RPMI8226 (cell line): ENCODE measurements at places on chromosomes 6 and 20.

DNA sequence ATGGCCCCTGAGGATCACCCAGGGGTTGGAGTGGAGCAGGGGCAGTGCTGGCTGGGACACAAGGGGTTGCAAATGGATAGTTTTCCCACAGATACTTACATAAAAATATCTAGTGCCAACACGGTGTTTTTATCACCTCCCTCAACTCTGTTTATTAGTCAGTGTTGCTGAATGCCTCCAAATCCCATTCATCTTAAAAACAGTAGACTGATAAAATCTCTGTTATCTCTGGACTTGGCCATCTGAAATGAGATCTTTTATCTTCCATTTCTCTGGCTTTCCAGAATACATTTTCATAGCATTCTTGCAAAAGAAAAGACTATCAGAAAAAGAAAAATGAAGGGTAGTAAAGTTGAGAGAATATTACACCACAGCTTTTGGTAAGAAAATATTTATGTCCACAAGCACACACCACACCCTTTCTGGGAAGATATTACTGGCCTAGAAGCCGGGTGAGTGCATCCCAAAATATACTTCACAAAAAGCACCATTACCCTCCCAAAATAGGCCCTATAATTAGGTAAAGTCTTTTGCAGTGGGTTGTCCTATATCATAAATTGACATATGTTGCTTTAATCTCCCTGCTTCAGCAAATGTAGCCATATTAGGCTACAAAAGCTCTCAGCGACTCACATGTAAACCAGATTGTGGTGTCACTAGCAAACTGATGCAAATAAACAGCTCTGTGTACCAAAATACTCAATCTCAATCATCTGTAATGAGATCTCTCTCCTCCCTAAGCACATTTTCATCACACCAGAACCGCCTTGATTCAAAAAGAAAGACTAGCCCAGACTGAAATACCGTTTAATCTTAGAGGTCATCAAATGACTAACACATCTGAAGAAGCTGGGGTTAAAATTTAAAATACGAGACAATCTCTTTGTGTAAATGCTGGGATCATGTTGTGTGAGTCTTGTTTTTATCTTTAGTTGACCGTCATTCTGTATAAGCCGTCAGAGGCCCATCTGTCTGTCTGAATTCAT lies 96.7 kb downstream of the FYN start:
- no peak for DNase-seq

GRCh38 chr20:43472671-43473380 lies 15.1 kb downstream of the SRSF6 start:
- DNase-seq: no peak

GRCh38 chr6:15499125-15499524 lies 163.7 kb downstream of the DTNBP1 start:
- DNase-seq: no peak

- no peak for DNase-seq
Observed at GRCh38 chr6:125498606-125499005, 196.8 kb upstream of the HDDC2 start.

DNA sequence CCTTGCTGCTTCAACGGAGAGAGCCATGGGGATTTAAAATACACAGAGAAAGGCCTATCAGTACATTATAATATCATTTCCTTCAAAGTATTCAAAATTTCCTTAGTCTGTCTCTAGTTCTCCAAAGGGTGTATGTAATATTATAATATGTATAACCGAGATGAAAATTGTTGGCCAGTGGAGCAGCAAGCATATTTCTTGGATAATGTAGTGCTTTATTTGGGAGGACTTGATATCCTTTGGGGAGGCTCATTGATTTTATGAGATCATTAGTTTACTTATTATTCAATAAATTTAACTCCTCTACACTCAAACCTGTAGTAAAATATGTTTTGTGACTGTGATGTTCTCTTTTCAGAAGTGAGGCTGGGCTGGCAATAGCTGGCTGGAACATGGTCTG lies 802.9 kb upstream of the FLRT3 start:
- no peak for DNase-seq

GRCh38 chr6:137492289-137493217 lies 1.6 kb downstream of the OLIG3 start:
- DNase-seq: no peak

DNA sequence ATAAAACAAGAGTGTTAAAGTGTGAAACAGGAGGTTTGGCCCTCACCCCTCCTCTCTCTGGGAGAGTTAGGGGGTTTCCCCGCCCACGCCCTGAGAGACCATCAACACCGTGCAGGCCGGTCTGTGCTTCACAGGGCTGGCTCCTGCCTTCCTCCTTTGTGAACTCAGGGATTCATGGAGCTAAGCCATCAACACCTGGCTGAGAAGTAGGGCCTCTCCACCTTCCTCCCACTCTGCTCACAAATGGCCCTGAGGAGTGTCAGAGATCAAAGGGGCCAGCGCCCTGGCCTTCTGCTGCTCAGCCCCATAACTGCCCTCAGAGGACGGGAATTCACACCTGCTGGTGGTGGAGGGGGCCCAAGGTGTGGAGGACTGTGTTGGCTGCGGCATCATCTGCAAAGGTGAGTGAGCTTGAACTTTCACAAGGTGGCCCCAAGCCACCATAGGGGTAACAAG lies 88.6 kb downstream of the PSMB1 start:
- DNase-seq: no peak

DNA sequence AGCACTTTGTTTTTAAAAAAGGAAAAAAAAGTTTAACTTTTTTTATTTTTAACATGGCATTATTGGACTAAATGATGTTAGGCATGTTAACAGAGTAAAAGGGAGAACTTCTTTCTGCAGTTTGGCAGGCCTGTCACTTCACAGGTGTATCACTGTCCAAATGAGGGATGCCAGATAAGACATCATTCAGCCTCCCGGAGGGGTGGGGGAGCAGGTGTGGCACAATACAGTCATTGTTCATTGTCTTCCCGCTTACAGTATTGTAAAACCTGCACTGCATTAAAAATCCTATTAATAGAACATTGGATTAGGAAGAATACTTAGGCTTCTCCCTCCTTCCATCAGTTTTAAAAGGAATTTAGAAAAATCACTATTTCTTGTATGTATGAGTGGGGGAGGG lies 80.7 kb downstream of the CARMIL1 start:
- no peak for DNase-seq

- DNase-seq: no peak
Observed at GRCh38 chr6:91482498-91482897, 895.6 kb upstream of the MAP3K7 start.

- DNase-seq: no peak
Observed at GRCh38 chr6:37083243-37084138, 78.0 kb downstream of the FGD2 start.

DNA sequence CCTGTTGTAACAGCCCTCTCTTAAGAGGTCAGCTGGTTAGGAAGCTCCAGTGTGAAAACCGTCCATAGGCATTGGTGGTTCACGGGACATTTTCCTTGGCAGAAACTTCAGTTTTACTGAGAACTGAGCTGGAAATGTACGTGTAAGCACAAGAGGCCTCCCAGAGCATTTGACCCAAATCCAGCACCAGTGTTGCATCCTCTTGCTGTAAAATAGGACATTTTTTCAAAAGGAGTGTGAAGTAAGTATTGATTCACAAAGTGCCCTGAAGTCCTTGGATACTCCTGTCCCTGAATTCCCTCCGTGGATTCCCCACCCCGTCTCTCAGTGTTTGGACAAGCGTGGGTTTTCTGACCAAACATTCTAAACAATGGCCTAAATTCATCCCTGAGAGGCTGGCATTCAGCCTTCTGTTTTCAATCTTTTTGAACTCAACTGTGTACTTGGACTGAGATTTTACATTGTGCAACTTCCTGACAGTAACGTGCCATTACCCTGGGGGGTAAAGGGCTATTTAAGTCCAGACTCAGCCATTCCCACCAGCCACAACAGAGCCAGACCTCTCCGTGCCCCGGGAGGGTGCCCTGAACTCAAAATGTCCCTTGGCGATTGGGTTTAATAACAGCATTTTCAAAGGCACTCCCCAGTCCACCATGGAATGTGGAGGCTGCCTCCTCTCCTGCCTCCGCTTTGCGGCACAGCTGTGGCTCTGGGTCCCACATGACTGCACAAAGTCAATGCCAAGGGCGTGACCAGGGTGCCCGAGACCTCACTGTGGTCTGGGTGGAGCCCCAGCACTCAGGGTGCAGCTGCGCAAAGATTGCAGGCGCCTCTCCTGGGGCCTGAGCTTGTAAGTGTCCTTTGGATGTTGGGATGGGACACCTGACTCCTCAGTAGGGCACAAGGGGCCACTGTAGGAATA lies 92.7 kb upstream of the AFDN start:
- DNase-seq: peak; percentile 13

GRCh38 chr20:25398376-25399036 lies 7.9 kb upstream of the ABHD12 start:
- no peak for DNase-seq

DNA sequence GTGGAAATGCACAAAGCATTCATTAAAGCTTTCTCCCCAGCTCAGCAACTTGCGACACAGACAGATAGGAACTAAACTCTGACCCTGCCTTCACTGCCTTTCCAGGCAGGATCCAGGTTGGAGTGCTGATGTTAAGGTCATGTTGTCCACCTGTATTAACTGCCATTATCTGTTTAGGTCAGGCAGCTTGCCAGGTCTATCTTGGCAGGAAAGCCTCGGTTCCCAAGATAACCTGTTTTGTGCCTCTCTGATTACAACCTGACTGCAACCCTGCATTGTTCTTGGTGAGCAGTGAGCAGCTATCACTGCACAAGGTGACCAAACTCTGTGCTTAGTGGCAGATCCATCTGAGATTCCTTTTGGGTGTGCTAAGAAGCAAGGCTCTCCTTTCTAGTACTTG lies 23.2 kb upstream of the ELOVL2 start:
- DNase-seq: no peak

DNA sequence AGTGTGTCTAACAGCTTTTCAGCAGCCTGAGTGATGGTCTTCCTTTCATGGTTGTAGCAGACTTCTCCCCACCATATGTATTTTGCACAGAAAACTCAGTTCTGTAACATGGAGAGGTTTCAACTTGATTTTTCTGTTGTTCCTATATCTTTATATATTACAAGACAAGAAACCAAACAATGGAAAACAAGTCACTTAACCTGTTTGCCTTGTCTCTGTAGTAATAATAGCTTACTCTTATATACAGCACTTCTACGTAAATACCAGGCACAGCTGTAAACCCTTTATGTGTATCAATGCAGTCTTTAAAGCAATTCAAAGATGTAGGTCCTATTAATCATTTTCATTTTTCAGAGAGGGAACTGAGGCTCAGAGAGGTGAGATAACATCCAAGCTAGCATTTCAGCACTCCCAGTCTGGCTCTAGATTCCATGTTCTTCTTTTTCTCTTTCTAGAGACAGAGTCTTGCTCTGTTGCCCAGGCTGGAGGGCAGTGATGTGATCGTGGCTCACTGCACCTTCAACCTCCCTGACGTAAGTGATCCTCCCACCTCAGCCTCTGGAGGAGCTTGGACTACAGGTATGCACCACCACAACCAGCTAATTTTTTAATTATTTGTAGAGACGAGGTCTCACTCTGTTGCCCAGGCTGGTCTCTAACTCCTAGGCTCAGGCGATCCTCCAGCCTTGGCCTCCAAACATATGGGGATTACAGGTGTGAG lies 90.4 kb downstream of the DTNBP1 start:
- DNase-seq: no peak

- DNase-seq: no peak
Observed at GRCh38 chr6:134105940-134106339, 53.5 kb upstream of the SLC2A12 start.

DNA sequence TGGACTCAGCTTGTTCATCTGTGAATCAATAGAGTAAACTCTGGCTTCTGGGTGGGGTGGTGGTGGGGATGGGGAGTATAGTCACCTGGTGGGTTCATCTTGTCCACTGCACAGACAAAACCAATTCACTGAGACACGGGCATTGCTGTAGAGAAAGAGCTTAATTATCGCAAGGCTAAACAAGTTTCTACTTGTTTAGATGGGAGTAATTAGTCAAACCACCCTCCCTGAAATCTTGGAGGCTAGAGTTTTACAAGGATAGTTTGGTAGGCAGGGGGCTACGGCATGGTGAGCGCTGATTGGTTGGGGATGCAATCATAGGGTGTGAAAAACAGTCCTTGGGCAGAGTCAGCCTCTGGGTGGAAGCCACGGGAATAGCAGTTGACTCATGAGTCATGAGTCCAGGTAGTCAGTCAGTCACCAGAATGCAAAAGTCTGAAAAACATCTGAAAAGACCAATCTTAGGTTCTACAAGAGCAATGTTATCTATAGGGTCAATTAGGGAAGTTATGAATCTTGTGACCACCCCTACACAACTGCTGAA lies 77.8 kb downstream of the STMND1 start:
- DNase-seq: no peak

DNA sequence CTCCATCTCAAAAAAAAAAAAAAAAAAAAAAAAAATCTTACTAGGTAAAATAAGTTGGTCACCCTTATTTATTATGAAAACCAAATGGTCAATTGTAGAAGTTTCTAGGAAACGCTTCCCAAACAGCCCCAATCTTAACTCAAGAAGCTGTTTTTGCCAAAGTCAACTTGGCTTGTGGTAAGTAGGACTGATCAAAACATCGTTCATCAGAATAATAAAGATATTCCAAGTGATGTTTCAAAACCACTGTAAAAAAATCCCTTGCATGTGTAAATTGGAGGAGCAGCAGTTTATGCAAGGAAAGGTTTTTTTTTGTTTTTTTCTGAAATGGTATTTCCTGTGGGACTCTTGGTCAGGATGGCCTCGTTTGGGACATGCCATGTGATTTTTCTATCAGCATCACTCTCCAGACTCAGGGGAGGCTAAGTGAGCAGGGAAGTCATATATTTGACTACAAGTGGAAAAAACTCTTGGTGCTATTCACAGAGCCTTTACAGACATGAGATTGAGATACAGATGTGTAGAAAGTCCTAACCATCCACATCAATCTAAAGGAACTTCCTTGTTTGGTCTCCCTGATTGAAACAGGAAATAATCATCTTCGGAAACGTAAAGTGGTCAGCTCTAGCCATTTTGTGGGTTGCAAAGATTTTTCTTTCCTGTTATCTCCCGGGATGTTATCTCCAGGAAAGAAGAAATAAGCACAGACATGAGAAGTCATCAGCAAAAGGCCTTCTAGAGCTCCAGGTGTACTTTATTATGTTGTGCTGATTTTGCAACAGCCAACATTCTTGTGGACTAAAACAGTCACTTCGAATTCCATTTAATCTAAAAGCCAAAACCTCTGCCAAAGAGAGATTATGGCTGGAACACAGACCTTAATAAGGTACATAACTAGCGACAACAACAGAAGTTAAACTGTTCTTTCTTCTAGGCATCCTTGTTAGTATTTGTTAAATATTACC lies 177.8 kb downstream of the EDN1 start:
- no peak for DNase-seq

- DNase-seq: peak; percentile 77
Observed at GRCh38 chr20:63568986-63569949, 4.8 kb downstream of the HELZ2 start.

GRCh38 chr20:19903168-19903811 lies 113.9 kb upstream of the NAA20 start:
- peak; percentile 67 for DNase-seq

GRCh38 chr6:118460958-118461470 lies 87.1 kb upstream of the PLN start:
- no peak for DNase-seq

- DNase-seq: no peak
Observed at GRCh38 chr6:12973386-12973785, 256.8 kb downstream of the PHACTR1 start.

GRCh38 chr6:46381057-46381456 lies 110.2 kb downstream of the RCAN2 start:
- DNase-seq: no peak

- no peak for DNase-seq
Observed at GRCh38 chr6:12545619-12546409, 170.8 kb upstream of the PHACTR1 start.

- DNase-seq: peak; percentile 22
Observed at GRCh38 chr6:118551063-118552053, 3.3 kb downstream of the PLN start.

GRCh38 chr6:108114841-108115597 lies 40.5 kb upstream of the OSTM1 start:
- no peak for DNase-seq
